Psoas muscle (tissue), 8 donors: ENCODE measurements at places on chromosomes 4 and X.

DNA sequence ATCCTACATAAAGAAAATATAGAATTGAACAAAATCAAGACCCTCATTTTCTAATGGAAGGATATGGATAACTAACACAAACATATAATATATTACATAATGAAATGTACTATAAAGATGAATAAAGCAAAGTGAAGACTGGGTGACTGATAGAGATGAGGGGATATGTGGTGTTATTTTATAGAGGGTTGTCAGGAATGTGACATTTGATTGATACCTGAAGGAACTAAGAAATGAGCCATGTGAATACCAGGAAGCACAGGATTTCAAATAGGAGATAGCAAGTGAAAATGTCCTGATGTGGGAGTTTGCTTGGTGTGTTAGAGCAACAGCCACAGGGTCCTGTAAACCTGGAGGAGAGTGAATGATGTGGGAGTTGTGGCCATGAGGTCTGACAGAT lies 40.1 kb upstream of the GNPDA2 start:
- no peak for DNase-seq

DNA sequence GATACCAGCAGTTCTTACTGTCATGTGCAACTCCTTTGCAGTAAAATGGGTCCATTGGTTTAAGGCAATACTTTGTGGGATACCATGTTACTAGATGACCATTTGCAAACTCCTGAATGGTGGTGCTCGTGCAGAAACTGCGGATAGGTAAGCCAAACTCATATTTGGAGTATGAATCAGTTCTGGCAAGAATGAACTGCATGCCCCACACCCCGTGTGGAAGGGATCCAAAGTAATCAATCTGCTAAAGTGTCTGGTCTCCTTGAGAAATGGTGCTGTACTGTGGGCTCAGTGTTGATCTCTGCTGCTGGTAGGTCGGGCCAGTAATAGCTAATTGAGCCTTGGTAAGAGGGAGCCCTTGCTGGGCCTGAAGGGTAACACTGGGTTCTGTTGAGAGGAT lies 4.2 kb upstream of the TAB3 start:
- no peak for DNase-seq

GRCh38 chr4:30904588-30904987 lies 184.4 kb downstream of the PCDH7 start:
- DNase-seq: no peak

DNA sequence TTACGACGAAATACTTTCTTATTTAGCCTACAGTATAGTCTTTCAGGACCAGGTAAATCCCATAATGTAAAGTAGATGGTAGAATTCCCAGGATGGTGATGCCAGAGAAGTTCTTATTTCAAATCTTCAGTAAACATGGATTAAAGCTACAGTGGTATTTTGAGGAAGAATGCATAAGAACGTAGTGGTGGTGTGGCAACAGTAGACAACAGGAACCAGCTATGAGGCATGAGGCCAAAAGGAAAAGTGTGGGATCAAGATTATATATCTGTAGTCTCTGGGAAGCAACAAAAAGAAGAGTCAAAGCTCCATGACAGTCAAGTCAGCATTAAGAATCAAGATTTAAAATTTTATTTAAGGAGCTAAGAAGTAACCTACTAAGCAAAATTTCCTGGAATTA lies 60.2 kb downstream of the METTL14 start:
- DNase-seq: no peak

GRCh38 chrX:71400710-71401109 lies 34.6 kb downstream of the TAF1 start:
- DNase-seq: no peak

DNA sequence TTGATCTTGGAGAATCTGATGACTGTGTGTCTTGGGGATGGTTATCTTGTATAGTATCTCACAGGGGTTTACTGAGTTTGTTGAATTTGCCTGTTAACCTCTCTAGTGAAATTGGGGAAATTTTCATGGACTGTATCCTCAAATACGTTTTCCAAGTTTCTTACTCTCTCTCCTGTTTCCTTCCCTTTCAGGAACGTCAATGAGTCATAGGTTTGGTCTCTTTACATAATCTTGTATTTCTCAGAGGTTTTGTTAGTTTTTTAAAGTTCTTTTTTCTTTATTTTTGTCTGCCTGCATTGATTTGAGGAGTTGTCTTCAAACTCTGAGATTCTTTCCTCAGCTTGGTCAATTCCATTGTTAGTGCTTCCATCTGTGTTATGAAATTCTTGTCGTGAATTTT lies 227.7 kb upstream of the GPRIN3 start:
- no peak for DNase-seq

- DNase-seq: peak; percentile 85
Observed at GRCh38 chr4:742742-743311, 37.2 kb downstream of the PCGF3 start.

- DNase-seq: no peak
Observed at GRCh38 chr4:96352051-96352517, 512.2 kb downstream of the PDHA2 start.

DNA sequence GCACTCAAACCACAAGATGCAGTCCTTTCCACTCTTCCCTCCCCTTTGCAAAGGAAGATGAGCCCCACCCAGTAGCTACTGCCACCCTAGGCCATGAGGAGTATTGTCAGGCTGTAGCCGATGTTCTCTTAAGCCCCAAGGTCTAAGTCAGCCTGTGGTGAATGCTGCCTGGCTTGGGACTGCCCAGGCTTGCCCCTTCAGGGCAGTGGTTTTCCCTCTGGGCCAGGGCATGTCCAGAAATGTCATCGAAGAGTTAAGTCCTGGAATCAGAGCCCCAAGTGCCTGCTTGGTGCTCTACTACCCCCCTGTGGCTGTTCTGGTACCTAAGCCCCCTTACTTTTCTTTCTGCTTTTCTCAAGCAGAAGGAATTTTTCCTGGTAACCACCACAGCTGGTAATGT lies 11.8 kb upstream of the PGK1 start:
- no peak for DNase-seq

- no peak for DNase-seq
Observed at GRCh38 chr4:108954880-108955279, 192.0 kb upstream of the ETNPPL start.

DNA sequence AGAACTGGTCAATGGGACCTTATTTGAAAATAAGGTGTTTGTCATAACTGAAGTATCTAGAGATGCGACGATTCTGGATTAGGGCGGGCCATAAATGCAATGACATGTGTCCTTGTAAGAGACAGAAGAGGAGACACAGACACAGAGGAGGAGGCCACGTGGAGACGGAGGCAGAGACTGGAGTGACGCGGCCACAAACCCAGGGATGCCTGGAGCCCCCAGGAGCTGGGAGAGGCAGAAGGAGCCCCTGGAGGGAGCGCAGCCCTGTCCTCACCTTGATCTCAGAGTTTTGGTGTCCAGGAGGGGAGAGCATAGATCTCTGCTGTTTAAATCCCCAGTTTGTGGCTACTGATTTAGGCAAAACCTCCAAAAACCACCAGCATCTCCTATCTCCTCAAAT lies 5.0 kb downstream of the GTPBP6 start:
- DNase-seq: no peak

GRCh38 chrX:17613979-17614588 lies 123.2 kb upstream of the SCML1 start:
- no peak for DNase-seq

DNA sequence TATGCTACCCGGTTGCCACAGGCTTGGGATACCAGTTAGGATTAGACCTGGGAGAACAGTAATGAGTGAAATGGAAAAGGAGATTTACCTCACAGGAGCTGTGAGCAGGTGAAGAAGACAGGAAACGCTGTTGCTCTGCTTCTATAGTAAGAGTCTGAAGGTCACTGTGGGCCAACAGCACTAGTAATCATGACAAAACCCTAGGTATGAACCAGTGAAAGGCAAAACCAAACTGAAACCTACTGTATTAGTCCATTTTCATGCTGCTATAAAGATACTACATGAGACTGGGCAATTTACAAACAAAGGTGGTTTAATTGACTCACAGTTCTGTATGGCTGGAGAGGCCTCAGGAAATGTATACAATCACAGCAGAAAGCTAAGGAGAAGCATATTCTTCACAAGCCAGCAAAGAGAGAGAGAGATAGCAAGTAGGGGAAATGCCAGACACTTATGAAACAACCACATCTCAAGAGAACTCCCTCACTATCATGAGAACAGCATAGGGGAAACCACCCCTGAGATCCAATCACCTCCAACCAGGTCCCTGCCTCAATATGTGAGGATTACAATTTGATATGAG lies 736.7 kb upstream of the INTU start:
- no peak for DNase-seq

DNA sequence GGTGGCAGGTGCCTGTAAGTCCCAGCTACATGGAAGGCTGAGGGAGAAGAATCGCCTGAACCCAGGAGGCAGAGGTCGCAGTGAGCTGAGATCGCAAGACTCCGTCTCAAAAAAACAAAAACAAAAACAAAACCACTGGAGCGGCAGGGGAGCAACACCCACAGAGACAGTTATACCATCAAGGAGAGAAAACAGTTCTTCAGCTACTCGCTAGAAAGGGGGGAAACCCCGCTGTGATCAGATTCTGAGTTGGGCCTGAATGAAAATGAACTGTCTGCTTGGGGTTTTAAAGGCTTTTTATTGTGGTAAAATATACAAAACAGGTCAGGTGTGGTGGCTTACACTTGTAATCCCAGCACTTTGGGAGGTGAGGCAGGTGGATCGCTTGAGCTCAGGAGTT lies 16.8 kb upstream of the IRAK1 start:
- no peak for DNase-seq

DNA sequence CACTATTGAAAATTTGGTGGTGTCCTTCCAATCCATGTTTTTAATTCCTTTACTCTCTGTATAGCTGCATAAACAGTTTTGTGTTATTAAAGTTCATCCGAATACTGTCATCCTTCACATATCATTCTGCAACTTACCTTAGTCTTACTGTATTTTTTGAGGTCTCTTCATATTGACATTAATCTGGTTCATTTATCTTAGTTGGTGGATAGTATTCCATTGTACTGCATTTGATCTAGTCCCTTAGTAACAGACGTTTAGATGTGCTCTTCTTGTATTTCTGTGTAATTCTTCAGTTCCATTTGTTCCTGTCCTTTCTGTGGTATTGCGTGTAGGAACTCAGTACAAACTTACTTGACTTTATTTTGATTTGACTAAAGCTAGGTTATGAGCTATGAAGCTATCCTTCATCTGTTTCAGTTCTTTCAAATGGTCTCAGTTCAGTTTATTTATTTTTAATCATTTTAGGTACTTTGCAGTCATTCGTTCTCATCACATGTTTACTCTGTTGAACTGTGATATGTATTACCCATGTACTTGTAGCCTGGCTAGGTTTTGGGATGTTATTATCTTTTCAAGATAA lies 41.3 kb downstream of the RAPGEF2 start:
- DNase-seq: no peak

DNA sequence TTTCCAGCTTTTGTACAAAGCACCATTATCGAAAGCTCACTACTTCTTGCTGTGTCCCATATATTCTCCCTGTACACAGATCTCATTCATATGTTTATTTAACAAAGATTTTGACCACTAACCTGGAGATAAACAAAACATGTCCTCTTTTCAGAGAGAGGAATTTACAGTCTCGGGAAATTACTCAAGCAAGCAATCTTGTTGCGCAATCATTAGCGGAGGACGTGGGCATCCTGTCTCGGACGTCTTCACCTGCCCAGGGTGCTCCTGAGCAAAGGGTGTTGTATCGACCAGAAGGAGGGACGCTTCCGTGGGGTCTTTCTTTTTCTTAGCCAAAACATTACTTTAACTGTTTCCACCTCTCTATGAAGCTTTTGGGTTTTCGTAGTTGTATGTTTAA lies 66.5 kb upstream of the CLCN4 start:
- no peak for DNase-seq

GRCh38 chrX:28058901-28059300 lies 77.7 kb upstream of the DCAF8L1 start:
- no peak for DNase-seq

DNA sequence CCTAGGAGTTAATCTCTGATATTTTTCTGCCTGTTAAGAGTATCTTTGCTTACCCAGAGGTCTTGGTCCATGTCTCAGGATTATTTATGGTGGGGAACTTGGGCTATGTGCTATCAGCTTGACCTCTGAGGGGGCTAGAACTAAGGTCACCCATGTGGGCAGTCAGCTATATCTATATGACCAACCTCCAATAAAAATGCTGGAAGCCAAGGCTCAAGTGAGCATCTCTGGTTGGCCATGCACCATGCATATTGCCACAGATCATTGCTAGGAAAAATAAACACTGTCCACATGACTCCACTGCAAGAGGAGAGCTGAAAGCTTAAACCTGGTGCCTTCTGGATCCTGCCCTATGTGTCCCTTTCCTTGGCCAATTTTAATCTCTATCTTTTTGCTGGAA lies 196.5 kb upstream of the SLC7A11 start:
- DNase-seq: no peak

DNA sequence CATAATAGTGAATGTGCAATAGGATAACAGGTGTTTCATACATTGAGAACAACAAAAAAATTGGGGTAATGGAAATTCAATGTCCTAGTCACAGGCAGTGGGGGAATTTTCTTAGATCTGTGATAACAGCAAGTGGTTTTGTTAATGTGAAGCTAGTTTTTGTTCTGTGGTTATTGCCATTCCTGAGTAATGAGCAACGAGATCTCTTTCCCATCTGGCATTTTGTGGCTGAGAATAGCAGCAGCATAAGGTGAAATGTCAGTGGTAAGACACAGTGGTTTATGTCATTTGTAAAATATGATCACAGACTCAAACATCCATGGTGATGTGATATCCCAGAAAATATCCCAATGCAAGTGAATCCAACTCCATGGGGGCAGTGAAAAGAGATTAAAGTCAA lies 497.5 kb downstream of the KCNIP4 start:
- no peak for DNase-seq

DNA sequence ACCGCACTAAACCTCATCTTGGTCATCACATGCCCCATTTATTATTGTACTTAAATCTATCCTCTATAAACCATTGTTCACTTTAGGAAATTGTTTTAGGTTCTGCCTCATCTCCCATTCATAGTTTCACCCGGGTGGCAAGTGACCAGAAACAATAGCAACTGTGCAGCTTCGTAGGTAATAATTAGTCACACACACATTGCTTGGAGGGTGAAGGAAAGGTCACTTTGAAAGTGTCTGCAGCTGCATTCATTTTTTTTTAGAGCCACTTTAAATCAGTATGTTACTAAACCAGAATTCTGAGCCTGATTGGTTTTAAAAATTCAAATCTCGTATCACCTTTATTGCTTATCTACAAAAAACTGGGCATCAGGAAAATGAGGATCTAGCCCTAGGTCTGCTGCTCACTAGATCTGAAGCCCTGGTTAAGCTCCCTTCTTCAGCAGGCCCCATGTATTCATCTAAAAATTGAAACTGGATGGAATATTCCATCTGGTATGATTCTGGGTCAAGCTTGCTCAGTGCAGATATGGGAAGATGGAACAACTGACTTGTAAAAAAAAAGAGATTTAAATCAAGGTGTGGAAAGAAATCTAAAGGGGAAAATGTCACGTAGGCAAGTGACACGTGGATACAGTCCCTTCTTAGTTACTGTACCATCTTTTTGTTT lies 62.4 kb downstream of the LIMCH1 start:
- no peak for DNase-seq

GRCh38 chrX:16695079-16695676 lies 17.3 kb downstream of the CTPS2 start:
- peak; percentile 71 for DNase-seq

- no peak for DNase-seq
Observed at GRCh38 chr4:117467404-117467803, 382.0 kb upstream of the TRAM1L1 start.

- no peak for DNase-seq
Observed at GRCh38 chr4:20422398-20422797, 170.7 kb downstream of the SLIT2 start.

GRCh38 chrX:70208479-70208878 lies 26.0 kb upstream of the AWAT1 start:
- no peak for DNase-seq
